Activated CD4-positive, alpha-beta T cell treated with anti-CD3 and anti-CD28 coated beads, Interleukin-2, amount 10 ng/mL, durations not matched to agents 24 days and 14 days (primary cell): ENCODE measurements at places on chromosomes 1 and 21. TPM values are rescaled to one million over a fixed set of nuclear protein-coding genes. Genes with fewer than 3 reads are reported as not detected.

LYPD8 gene
- total RNA-seq, result not detected in 2 replicates

ARHGEF10L gene
- not detected in 2 replicates for total RNA-seq

ALX3 gene
- total RNA-seq, result not detected in 2 replicates

FGR gene
- total RNA-seq, result 0.19 and 0.21 TPM in 2 replicates

DCST1 gene
- not detected in 2 replicates for total RNA-seq

GRCh38 chr1:150076066-150076465 lies 8.5 kb downstream of the VPS45 start:
- H3K27me3 ChIP-seq, result no peaks in the 10 kb centered on the region
- no peak overlapping the region for H3K4me3 ChIP-seq
- H3K4me1 ChIP-seq, result peaks cover 12% of the 10 kb centered on the region
- H3K27ac ChIP-seq, result no peak overlapping the region
- no peak for DNase-seq

DNA sequence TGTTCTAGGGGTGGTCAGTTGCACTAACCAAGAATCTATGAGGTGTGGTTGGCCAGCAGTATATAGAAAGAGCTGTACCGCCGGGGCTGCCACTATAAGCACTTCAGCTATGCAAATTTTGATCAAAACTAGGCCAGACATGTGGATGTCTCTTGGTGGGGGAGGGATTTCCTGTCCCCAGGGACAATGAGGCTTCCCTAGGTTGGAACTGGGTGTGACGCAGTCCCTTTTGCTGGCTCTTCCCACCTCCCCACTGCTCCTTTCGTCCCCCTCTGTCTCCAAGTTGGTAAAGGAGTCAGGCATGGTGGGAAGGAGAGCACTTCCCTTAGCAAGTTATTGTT lies 13.6 kb downstream of the SDCCAG8 start:
- DNase-seq, result no peak
- peaks cover 21% of the 10 kb centered on the region for H3K36me3 ChIP-seq
- H3K27me3 ChIP-seq, result no peaks in the 10 kb centered on the region
- H3K27ac ChIP-seq, result no peak overlapping the region

GRCh38 chr1:55792870-55793269 lies 577.7 kb upstream of the USP24 start:
- H3K27ac ChIP-seq, result no peak overlapping the region
- H3K4me3 ChIP-seq, result no peak overlapping the region
- no peaks in the 10 kb centered on the region for H3K27me3 ChIP-seq
- no peak for DNase-seq
- no peaks in the 10 kb centered on the region for H3K4me1 ChIP-seq

DNA sequence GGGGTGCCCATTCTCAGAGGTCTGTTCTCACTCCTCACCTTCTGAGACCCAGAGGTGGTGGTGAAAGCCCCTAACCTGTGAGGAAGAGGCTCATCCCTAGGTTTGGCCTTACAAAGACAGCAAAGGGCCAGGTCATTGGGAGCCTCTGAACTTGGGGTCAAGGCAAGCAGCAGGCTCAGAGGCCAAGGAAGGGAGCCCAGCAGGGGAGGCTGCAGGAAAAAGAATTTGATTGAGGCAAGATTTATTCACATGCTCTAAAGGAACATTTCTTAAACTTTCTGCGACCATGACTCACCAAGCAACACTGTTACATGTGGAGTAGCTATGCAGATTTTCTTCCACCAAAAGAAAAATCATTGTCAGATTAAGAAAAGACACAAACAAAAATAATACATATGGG lies 132.5 kb upstream of the SYT6 start:
- DNase-seq, result no peak
- H3K4me1 ChIP-seq, result no peaks in the 10 kb centered on the region

GRCh38 chr1:168252204-168252733 lies 26.5 kb downstream of the SFT2D2 start:
- no peaks in the 10 kb centered on the region for H3K27me3 ChIP-seq
- H3K4me1 ChIP-seq, result peaks cover 21% of the 10 kb centered on the region
- no peak overlapping the region for H3K27ac ChIP-seq
- no peak overlapping the region for H3K4me3 ChIP-seq

DNA sequence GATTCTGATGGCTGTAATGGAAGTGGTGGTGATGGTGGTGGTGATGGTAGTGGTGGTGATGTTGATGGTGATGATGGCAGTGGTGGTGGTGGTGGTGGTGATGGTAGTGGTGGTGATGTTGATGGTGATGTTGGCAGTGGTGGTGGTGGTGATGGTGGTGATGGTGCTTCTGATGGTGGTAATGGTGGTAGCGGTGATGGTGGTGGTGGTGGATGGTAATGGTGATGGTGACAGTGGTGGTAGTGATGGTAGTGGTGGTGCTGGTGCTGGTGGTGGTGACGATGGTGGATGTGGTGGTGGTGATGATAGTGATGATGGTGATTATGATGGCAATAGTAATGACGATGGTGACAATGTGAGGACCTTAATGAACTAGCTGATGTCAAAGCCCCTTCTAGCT lies 35.6 kb upstream of the LRRC3 start:
- H3K4me1 ChIP-seq, result no peaks in the 10 kb centered on the region
- H3K36me3 ChIP-seq, result peaks cover 31% of the 10 kb centered on the region
- H3K27ac ChIP-seq, result no peak overlapping the region
- DNase-seq, result no peak

GRCh38 chr1:13935336-13935735 lies 235.3 kb downstream of the PRDM2 start:
- no peaks in the 10 kb centered on the region for H3K4me1 ChIP-seq
- no peak for DNase-seq
- peaks cover 6% of the 10 kb centered on the region for H3K27me3 ChIP-seq
- H3K27ac ChIP-seq, result no peak overlapping the region

GRCh38 chr21:41501919-41502318 lies 6.0 kb downstream of the TMPRSS2 start:
- no peaks in the 10 kb centered on the region for H3K36me3 ChIP-seq
- peaks cover 2% of the 10 kb centered on the region for H3K4me1 ChIP-seq
- H3K27ac ChIP-seq, result no peak overlapping the region
- no peak overlapping the region for H3K4me3 ChIP-seq

GRCh38 chr1:246947255-246947654 lies 15.5 kb upstream of the AHCTF1 start:
- H3K4me1 ChIP-seq, result no peaks in the 10 kb centered on the region
- no peaks in the 10 kb centered on the region for H3K27me3 ChIP-seq
- no peaks in the 10 kb centered on the region for H3K36me3 ChIP-seq
- no peak overlapping the region for H3K27ac ChIP-seq
- no peak for DNase-seq

GRCh38 chr1:39681294-39681693 lies 9.4 kb upstream of the NT5C1A start:
- H3K4me3 ChIP-seq, result no peak overlapping the region
- DNase-seq, result no peak
- H3K4me1 ChIP-seq, result peaks cover 5% of the 10 kb centered on the region
- H3K27me3 ChIP-seq, result peaks cover 26% of the 10 kb centered on the region

GRCh38 chr1:56377431-56377830 lies 201.9 kb downstream of the PLPP3 start:
- no peak for DNase-seq
- no peaks in the 10 kb centered on the region for H3K27me3 ChIP-seq
- no peak overlapping the region for H3K27ac ChIP-seq
- no peaks in the 10 kb centered on the region for H3K4me1 ChIP-seq

DNA sequence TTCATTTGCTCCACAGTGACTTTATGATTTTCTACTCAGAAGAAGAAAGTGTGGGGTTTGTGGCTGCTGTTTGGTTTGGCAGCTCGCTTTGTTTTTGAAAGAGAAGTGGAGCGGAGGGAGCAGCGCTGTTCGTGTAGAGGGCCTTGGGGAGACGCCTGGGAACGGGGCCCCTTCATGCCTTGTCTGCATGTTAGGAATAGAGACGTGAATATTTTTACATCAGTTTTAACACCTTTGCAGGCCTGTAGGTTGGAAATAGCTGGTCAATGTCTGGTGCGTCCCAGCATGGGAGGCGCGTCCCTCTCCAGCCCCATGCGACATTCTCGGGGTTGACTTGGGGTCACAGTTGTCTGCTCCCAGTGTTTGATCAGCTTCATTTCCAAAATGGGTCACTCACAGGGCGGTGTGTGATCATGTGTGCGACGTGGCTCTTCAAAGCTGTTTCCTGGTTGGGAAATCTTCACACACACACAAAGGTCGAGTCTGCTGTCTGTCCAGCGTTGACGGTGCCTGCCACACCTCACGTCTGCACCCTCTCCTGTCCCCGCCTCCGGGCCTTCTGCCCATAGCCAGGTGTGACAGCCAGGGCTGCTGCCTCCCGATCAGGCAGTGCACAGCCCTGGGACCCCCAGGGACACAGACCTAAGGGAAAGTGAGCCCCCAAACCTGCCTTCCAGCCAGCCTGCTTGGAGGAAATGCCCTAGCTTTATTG lies 149.2 kb downstream of the PSMG1 start:
- H3K4me3 ChIP-seq, result no peak overlapping the region
- no peak overlapping the region for H3K27ac ChIP-seq
- peaks cover 15% of the 10 kb centered on the region for H3K27me3 ChIP-seq
- H3K36me3 ChIP-seq, result no peaks in the 10 kb centered on the region

GRCh38 chr1:3687504-3687903 lies 35.2 kb downstream of the TP73 start:
- H3K4me3 ChIP-seq, result no peak overlapping the region
- H3K36me3 ChIP-seq, result no peaks in the 10 kb centered on the region
- H3K4me1 ChIP-seq, result no peaks in the 10 kb centered on the region
- H3K27ac ChIP-seq, result no peak overlapping the region

DNA sequence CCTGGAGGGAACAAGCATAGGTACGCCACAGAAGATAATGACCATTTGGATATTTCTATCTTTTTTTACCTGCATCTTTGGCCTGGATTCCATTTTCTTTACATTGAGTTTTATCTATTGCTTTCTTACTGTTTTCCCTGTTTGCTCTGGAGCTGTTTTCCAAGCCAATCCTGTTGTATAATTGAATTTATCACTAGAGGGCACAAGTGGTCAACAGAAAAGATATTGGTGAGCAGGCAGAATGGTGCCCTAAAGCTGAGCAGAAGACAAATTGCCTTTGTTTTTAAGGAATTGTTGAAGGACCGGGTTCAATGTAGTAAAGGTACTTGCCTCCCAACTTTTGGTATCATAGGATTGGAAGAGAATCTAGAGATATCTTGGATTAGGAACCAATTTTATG lies 152.8 kb downstream of the PPP1R12B start:
- peaks cover 2% of the 10 kb centered on the region for H3K36me3 ChIP-seq
- no peaks in the 10 kb centered on the region for H3K27me3 ChIP-seq
- DNase-seq, result no peak
- no peaks in the 10 kb centered on the region for H3K4me1 ChIP-seq
- no peak overlapping the region for H3K4me3 ChIP-seq

GRCh38 chr1:145985129-145985501 lies 11.3 kb downstream of the TXNIP start:
- no peaks in the 10 kb centered on the region for H3K27me3 ChIP-seq
- DNase-seq, result no peak
- peaks cover 39% of the 10 kb centered on the region for H3K4me1 ChIP-seq
- H3K36me3 ChIP-seq, result peaks cover 2% of the 10 kb centered on the region
- H3K4me3 ChIP-seq, result peak overlapping the region; percentile 63
- peak overlapping the region; percentile 88 for H3K27ac ChIP-seq
